ENCODE measurements at places on chromosomes 3 and 15. TPM values are rescaled to one million over a fixed set of nuclear protein-coding genes. Genes with fewer than 3 reads are reported as not detected.

P2RY1 gene
- total RNA-seq, result 10.9 TPM

GRCh38 chr3:154235330-154235729 lies 89.0 kb downstream of the DHX36 start:
- no peaks in the 10 kb centered on the region for H3K4me1 ChIP-seq
- H3K36me3 ChIP-seq, result no peaks in the 10 kb centered on the region
- H3K27ac ChIP-seq, result no peak overlapping the region
- no peaks in the 10 kb centered on the region for H3K27me3 ChIP-seq
- no peak for DNase-seq

DNA sequence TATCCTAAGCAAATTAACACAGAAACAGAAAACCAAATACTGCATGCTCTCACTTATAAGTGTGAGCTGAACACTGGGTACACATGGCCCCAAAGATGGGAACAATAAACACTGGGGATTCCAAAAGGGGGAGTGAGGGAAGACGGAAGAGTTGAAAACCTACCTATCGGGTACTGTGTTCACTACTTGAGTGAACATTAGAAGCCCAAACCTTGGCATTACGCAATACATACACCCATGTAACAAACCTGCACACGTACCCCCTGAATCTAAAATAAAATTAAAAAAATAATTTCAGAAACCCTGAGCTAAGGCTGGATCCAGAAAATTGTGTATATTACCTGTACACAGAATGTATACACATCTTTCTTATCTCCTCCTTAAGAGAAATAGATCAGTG lies 42.8 kb upstream of the C3orf70 start:
- H3K27ac ChIP-seq, result no peak overlapping the region
- no peak for DNase-seq
- no peaks in the 10 kb centered on the region for H3K36me3 ChIP-seq
- no peak overlapping the region for H3K4me3 ChIP-seq

- DNase-seq, result no peak
- H3K27ac ChIP-seq, result no peak overlapping the region
- no peaks in the 10 kb centered on the region for H3K27me3 ChIP-seq
Observed at GRCh38 chr3:106206613-106207012, 337.8 kb upstream of the CBLB start.

DNA sequence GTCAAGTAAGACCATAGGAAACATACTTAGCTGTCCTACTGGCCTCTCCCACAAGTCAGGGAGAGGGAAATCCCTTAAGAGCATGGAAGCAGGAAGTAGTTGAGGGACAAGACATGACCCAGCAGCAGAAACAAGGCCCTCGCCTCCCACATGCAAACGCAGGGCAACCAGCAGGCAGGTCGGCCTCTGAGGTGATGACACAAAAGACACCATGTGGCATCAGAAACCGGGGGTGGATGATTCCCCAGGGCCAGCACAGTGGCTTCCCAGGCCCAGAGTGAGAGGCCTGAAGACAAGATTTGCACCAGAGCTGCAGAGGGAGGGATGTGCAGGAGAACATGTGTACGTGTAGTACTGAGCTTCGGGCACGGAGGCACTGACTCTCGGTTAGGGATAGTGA lies 26.3 kb downstream of the PXYLP1 start:
- DNase-seq, result no peak
- no peaks in the 10 kb centered on the region for H3K27me3 ChIP-seq
- H3K4me3 ChIP-seq, result no peak overlapping the region
- no peak overlapping the region for H3K27ac ChIP-seq
- H3K36me3 ChIP-seq, result no peaks in the 10 kb centered on the region

DNA sequence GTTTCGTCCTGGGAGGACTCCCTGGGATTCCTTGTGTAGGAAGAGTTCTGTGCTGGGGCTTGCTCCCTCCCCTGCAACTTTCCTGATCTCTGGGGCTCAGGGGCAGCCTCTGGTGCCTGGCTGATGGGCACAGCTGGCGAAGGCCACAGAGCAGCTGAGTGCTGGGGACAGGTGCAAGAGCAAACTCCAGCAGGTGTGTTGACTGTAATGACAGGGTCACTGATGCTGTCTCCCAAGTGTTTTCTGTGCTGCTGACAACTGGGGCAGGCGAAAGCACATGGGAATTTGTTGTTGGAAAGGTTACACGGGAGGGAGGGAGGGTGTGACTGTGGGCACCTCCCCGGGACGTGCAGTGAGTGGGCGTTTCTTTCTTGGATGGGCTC lies 21.6 kb downstream of the CPN2 start:
- H3K36me3 ChIP-seq, result no peaks in the 10 kb centered on the region
- H3K4me3 ChIP-seq, result no peak overlapping the region
- H3K27ac ChIP-seq, result no peak overlapping the region
- no peaks in the 10 kb centered on the region for H3K27me3 ChIP-seq

GRCh38 chr3:55531321-55531720 lies 44.2 kb upstream of the WNT5A start:
- H3K36me3 ChIP-seq, result no peaks in the 10 kb centered on the region
- no peak overlapping the region for H3K4me3 ChIP-seq
- H3K4me1 ChIP-seq, result no peaks in the 10 kb centered on the region
- H3K27me3 ChIP-seq, result no peaks in the 10 kb centered on the region
- H3K27ac ChIP-seq, result no peak overlapping the region
- DNase-seq, result no peak

- no peaks in the 10 kb centered on the region for H3K4me1 ChIP-seq
- H3K36me3 ChIP-seq, result no peaks in the 10 kb centered on the region
- no peak overlapping the region for H3K4me3 ChIP-seq
- no peaks in the 10 kb centered on the region for H3K27me3 ChIP-seq
- DNase-seq, result no peak
Observed at GRCh38 chr3:161489395-161489794, 7.2 kb upstream of the OTOL1 start.

- H3K27me3 ChIP-seq, result no peaks in the 10 kb centered on the region
- no peak for DNase-seq
- no peak overlapping the region for H3K4me3 ChIP-seq
- no peak overlapping the region for H3K27ac ChIP-seq
- no peaks in the 10 kb centered on the region for H3K4me1 ChIP-seq
Observed at GRCh38 chr3:151827816-151828215, 13.9 kb downstream of the AADAC start.
